Activated CD4-positive, alpha-beta T cell treated with anti-CD3 and anti-CD28 coated beads, Interleukin-2, amount 50 U/mL, for 24 hours (primary cell): ENCODE measurements at places on chromosomes 2 and 18.

DNA sequence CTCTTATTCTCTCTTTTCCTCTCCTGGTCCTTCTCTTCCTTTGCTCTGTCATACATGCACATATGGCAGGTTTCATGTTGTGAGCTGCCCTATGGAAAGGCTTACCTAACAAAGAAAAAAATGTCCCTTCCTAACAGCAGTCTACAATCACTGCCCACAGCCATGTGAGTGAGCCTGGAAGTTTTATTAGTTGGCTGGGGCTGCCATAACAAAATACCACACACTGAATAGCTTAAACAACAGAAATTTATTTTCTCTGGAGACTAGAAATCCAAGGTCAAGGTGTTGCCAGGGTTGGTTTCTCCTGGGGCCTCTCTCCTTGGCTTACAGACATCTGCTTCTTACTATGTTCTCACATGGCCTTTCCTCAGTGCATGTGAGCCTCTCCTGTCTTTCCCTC is 142.1 kb downstream of the TRIB2 start:
- no peak for DNase-seq

DNA sequence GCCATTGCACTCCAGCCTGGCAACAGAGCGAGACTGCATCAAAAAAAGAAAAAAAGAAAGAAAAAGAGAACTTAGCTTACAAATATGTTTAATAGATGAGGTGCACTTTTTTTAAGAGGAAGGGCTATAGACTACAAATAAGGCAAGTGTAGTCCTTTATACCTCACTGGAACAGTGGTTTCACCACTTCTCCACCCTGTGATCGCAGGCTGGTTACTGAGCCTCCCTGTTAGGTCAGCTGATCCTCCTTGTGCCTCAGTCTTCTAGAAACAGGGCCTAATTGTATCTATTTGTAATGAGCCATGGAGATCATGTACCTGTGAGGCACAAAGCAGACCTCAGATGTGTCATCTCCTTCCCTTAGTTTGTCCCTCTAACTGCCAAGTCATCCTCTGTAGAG is 4.5 kb downstream of the CXCR2 start:
- DNase-seq: no peak

GRCh38 chr2:86566821-86567190 is 3.6 kb upstream of the CHMP3 start:
- no peak for DNase-seq

DNA sequence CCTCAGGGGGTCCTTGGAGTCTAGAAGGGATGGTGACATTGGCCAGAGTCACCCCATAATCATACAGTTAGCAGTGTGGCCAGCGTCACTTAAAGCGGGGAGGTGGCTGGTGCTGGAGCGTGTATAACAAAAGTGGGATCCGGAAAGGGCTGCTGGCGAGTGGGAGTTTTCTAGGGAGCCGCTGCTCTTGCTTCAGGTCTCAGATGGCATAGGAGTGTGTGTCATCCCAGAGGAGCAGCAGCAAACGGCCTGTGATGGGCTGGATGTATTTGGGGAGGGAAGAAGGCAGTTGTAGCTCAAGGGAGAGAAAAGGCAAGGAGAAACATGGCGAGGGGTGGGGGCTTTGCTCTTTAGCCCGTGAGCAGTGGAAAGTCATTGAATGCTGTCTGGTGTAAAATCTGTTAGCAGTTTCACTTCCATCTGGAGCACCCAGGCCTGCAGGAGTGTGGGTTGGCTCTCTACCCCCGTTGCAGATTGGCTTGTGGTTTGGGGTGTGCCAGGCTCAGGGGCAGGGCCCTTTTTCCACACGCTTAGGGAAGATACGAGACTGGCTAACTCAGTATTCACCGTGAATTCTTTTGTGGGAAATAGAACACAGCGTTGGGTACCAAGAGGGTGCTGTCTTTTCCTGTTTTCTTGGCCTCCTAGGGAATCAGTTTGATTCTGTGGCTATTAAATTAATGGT is 120.5 kb downstream of the AGAP1 start:
- no peak for DNase-seq

GRCh38 chr2:23385351-23385747 is 370 bp downstream of the KLHL29 start:
- no peak for DNase-seq

- no peak for DNase-seq
Observed at GRCh38 chr18:55489034-55489986, 98.7 kb downstream of the TCF4 start.

DNA sequence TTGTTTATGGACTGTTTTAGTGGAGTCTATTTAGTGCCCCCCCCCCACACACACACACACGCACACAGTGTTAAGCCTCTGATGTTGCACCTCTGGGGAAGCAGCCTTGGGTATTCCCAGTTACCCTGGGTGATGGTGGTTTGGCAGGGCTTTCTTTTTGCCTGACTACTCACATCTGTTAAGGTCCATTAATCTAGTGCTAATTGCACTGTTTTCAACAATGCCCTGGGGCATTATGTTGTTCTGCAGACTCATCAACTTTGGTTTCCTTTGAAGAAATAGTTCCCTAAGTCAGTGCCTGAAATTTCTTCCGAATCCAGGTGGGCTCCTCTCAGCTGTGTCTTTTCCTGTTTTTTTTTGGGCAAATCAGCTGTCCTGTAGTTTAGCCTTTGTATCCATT is 34.7 kb downstream of the SPOPL start:
- DNase-seq: no peak

DNA sequence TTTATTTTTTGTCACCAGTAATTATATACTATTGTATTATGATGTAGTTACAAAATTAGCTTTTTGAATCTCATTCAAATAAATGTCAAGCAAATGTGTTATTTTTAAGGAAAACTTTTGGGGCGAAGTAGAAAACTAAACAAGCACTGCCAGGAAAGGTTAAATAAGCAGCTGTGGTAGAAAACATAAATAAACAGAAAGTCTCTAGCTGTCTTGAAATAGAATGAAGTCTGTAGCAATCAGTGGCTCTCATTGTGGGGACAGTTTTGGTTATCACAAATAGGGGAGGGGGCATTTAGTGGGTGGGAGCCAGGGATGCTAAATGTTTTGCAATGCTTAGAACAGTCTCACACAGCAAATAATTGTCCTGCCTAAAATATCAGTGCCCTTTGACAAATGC is 3.4 kb downstream of the INSIG2 start:
- no peak for DNase-seq
